ENCODE measurements at places on chromosomes 13 and 19.

DNA sequence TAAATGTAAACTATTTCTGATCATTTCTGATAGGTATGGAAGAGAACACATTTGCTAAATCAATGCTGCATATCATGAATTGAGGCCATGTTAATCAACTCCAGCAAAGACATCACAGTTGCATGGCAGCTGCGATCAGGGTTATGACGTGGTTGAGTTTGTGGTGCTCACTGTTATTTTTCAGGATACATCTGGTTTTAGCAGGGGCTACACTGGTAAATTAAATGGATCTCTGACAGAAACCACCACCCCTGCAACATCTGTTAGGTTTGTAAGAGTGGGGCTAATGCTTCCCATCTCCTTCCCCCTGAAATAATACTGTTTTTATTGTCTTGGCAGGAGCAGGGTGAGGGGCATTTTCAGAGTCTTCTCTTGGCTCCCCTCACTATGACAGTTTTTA lies 444.4 kb upstream of the ZNF507 start:
- DNase-seq = no peak

GRCh38 chr19:6313398-6313969 lies 19.9 kb downstream of the ACER1 start:
- DNase-seq = no peak

DNA sequence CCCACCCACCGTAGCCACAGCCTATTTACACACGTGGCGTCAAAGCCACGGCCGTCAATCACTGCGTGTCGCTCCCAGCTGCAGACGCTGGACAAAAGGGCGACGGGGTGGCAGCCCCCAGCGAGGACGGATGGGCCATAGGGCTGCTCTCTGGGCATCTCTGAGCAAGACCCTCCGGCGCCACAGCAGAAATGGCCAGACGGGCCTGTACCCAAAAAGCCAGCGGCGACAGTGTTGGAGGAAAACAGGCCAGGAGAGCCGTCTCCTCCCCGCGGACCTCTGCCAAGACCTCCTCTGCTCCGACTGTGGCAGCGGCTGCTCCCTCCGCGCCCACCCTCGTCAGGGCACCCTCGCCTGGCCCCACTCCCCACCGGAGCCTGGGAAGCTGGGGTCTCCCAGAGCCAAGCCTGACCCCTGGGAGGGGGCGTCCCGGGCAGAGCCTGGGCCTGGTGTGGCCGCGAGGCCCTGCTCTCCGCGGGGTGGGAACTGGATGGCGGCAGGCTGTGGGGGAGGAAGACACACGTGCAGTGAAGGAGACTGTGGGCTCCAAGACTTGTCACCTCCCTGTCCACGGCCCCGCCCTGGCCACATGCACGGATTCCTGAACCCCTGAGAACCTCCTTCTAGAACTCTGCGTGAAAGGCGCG lies 2.7 kb downstream of the C2CD4C start:
- DNase-seq = no peak

DNA sequence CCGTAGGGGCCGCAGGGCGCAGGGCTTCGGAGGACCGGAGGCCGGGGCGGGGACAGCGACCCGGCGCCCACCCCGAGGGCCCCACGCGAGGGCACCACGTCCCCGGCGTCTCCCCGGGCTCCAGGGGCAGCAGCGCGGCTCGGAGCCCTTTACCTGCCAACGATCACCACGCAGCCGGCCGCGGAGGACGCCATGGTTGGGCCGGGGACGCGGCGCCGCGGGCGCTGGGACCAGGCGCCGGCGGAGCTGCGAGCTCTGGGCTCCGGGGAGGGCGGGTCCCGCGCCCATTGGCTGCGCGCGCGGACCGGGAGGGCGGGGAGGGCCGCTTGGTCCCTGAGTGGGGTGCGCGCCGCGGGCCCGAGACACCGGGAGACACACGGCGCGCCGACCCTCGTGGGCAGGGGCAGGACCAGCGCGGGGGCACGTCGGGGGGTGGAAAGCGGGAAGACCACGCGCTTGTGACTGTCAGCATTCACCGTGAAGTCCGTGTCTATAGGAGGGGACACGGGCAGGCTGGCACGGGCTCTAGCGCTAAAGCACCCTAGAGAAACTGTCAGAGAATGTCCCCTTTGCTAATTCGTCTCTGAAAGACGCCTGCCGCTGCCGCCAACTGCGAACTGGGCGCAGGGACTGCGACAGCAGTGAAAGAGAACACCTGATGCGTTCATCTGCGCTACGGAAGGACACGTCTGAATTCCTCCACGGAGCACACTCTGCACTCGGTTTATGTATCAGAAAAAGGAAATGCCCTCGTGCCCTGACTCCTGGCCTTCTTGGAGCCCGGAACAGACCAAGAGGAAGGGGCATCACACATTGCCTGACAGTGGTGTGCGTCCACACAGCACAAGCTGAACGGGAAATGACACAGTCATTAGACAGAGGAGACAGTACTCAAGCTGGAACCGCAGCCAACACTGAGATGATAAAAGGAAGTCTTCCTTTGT lies at the start of gene CRYL1:
Gene CRYL1, minus strand, starts transcription at position 257 of the 944 bp plus-strand sequence. Its CDS starts 63 bp downstream, at position 194.
- DNase-seq = peak; percentile 44

GRCh38 chr19:5563935-5564612 lies 3.7 kb downstream of the TINCR start:
- no peak for DNase-seq

- DNase-seq = no peak
Observed at GRCh38 chr19:29517412-29517811, 8.4 kb upstream of the VSTM2B start.

GRCh38 chr19:5808120-5808816 lies 3.4 kb downstream of the NRTN start:
- no peak for DNase-seq

- no peak for DNase-seq
Observed at GRCh38 chr13:74979703-74980102, 502.3 kb downstream of the TBC1D4 start.

DNA sequence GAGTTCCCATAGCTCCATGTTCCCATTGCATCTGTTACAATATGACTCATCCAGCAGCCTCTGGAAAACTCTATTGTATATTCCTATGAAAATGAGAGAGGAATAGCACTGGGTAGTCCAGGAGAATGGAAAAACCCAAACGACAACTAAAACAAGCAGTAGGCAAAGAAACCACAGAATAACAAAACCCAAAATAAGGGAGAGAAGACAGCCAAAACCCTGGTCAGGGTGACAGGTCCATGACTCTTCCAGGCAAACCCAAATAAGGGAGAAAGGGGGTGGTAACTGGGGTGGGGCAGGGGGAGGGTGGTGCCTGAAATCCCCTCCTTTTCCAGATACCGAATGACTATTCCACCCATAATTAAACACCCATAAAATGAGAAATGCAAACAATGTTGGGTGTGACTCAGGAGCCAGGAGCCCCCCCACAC lies 4.0 kb upstream of the ZNF8 start:
- no peak for DNase-seq

- no peak for DNase-seq
Observed at GRCh38 chr13:111861766-111862366, 205.1 kb upstream of the SOX1 start.

DNA sequence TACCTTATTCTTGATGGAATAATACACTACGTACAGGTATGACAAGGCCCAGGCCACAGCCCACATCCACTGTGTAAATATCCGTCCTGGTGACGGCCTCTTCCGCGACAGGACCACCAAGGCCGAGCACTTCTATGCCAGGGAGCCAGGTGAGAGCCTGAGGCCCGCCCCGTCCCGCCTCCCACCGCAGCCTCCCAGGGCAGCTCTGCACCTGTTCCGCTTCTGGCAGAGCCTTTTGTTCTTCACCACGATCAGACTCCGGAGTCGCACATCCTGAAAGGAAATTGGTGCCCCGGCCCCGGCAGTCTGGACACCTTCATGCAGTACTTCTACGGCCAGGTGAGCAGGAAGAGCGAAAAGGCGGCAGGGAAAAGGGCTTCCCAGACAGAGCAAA lies 10.6 kb upstream of the ZNF358 start:
- DNase-seq = no peak

- peak; percentile 8 for DNase-seq
Observed at GRCh38 chr13:81927347-81927746, 1586.4 kb upstream of the SPRY2 start.

GRCh38 chr19:36819130-36819630 lies 19.0 kb downstream of the ZNF790 start:
- no peak for DNase-seq

DNA sequence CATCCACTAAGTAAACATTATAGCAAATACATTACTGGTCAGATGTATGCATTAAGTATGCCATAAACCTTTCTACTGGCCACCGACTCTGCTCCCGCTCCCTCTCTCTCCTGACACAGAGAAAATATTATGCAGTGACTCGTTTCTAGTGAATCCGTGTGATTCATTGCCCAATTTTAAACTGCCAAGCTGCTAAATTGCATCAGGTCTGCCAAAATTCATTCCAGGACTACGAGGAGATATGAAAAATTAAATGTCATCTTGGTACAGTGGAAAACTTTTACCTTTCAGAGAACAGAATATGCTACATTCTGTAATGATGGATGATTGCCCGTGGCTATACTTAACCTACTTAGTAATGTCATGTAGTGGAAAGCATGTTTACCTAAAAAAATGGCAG lies 368.8 kb upstream of the TSHZ3 start:
- DNase-seq = no peak

DNA sequence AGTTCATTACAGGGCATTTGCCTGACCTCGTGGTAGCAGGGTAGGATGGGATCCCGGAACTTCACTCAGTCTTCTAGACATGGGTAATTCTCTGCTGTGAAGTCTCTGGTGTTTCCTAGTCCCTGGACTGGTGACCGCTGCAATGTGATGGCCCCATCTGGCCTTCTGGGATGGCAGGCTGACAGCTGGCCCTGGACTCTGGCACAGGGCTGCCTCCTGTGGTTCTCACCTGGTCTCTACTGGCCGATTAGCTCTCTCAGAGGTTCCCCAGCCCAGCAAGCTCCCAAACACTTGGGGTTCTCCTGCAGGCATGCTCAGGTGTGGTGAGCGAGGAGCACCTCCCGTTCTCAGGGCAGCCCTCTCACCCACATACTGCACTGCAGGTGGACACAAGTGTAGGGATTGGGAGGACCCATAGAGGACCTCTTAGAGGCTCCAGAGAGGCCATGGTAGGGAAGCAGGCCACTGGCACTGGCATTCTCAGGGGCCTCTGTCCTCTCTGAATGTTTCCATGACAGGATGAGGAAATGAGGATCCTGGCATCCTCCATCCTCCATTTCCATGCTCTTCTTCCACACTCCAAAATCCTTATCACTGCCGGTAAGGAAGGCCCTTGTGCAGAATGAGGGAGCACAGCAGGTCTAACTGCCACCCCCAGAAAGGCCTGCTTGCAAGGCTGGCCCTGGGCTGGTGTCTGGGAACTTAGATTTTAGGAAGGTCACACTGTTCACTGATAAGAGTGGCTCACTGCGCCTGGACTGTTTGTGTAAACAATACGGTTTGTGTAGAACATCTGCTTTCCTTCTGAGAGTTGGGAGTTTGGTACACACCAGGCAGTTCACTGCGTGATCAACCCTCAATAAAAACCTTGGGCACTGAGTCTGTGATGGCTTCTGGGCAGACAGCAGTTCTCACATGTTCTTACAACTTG lies 31.5 kb upstream of the FARP1 start:
- no peak for DNase-seq

DNA sequence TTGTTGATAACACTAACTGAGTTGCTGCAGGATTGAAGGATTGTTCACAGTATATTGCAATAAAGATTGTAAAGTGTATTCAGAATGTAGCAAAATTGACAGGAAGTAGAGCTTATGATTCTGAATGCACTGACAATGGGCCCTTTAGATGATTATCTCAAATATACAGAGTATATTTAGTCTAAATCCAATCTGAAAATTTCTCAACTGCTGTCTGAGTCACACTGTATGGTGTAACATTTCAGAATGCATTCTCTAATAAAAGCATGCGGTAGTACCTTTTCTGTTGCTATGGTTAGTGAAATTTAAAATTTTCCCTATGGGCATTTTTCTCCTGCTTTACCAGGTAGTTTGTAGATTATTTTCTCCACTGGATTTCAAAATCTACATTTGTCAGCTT lies 365.2 kb downstream of the PCDH17 start:
- DNase-seq = no peak

DNA sequence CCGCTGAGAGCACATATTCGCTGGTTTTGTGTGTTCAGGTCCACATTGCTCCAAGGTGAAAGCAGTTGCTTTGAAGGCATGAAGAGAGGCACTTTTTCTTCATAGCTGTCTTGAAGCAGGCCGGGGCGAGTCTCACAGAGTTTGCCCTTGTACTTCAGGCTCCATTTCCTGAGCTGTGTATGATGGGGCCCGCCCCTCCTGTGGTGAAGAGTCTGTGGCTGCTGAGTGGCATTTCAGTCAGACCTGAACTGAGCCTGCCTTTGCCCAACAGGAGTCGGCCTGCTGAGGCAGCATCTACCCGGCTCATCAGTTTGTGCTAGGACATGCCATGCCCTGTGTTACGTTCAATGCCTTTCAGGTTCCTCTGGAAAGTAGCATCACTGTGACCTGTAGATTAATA lies 44.4 kb upstream of the C1QTNF9 start:
- no peak for DNase-seq

GRCh38 chr19:18975869-18976268 lies 34.9 kb upstream of the HOMER3 start:
- no peak for DNase-seq

DNA sequence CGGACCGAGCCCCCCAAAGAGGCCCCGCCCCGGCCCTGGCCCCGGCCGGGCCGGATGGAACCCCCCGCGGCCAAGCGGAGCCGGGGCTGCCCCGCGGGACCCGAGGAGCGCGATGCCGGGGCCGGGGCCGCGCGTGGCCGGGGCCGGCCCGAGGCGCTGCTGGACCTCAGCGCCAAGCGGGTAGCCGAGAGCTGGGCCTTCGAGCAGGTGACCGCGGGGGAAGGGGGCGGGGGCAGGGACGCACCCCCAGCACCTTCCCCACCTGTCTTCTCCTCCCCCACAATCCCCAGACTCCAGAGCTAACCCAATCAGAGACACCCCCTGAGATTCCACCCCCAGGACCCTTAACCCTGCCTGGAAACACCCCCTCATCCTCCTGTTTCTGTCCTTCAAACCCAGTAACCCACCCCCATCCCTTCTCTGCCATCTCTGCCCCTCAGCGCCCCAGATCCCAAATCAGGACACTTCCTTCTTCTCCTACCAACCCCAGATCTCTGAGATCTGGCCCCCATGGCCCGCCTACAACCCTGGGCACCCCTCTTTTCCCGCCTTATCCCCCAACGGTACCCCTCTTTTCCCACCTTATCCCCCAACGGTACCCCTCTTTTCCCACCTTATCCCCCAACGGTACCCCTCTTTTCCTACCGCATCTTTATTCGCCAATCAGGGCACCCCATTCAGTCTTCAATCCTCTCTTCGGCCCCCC lies 505 bp downstream of the ZSWIM4 start:
- no peak for DNase-seq

- no peak for DNase-seq
Observed at GRCh38 chr13:105037110-105037509, 1498.4 kb downstream of the EFNB2 start.

DNA sequence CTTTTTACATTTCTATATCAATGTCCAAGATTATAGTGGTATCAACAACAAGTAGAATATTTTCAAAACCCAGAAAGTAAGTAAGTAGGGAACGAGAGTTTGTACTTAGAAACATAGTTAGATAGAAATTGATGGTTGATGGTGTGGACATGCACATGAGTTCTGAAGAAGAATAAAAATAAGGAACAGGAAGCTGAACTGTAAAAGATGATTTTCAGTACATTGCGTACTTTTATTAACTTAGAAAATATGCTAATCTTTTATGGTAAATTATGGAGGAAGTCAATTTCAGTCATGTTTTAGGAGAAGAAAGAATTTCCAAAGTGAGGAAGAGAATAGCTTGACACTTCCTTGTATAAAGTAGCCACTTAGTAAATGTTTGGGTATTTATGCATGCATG lies 12.3 kb upstream of the GPR18 start:
- DNase-seq = no peak
